ENCODE measurements at places on chromosomes 2 and 18. TPM values are rescaled to one million over a fixed set of nuclear protein-coding genes. Genes with fewer than 3 reads are reported as not detected.

Gene DSG1
- total RNA-seq, result not detected

Gene TSGA10
- 13.7 TPM for total RNA-seq

DNA sequence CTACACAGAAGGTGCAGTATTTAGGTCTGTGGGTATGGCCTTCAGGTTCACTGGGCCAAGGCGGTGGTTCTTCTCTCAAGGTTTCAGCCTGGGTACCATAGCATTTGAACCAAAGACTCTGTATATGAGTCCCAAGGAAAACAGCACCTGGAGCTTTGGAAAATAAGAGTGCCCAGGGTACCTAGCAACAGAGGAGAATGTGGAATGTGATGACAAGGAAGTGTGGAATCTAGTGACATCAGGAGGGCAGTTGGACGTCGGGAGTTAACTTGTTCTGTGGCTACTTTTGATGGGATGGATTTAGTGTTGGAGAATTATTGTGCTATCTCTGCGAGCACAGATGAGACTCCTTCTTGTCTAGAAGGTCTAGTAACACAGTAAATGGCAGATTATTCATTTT lies 201.2 kb downstream of the NOL4 start:
- H3K27me3 ChIP-seq, result no peaks in the 10 kb centered on the region
- peaks cover 20% of the 10 kb centered on the region for H3K4me1 ChIP-seq
- DNase-seq, result no peak
- no peak overlapping the region for H3K27ac ChIP-seq
- H3K4me3 ChIP-seq, result no peak overlapping the region

DNA sequence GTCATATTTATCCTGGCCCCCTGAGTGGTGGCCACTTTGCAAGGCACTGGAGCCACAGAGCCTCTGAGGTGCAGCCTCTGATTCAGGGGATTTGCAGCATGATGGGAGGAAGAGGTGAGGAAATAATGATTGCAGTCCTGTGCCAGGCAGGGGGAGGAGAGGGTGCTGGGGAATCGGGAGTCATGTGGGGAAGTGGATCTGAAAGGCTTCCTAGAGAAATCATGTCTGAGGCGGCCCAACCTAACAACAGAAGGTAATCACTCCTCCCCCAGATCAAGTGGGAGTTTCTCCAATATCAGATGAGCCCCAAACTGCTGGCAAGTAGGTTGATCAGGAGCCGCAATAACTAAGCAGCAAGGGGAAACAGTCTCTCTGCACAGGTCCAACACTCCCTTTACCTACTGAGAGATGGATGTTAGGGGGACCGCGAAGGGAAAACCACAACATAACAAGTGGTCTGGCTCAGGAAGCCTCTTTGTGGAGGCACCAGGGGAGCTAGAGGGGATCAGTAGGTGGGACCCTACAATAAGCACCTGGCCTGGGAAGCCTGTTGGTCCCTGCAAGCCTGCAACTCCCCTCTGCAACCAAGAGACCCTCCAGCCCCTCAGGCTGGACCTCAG lies 71.8 kb upstream of the NPAS2 start:
- H3K4me1 ChIP-seq, result no peaks in the 10 kb centered on the region
- DNase-seq, result no peak
- H3K27ac ChIP-seq, result no peak overlapping the region
- no peaks in the 10 kb centered on the region for H3K27me3 ChIP-seq
- no peaks in the 10 kb centered on the region for H3K36me3 ChIP-seq

DNA sequence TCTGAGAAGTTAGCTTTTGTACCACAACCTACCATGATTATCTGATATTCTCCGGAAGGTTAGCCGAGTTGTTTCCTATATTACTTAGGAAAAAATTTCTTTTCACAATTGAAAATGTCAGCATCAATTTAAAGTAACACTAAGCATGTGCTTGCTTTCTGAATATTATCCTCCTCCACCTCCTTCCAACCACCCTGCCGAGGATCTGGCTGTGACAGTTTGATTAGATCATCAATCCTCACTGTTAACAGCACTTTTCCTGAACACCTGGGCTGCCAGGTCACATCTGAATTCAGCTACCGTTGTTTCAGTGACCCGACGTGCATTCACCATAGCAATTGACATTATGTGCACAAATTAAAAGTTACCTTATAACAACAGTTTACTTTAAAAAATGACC lies 207.0 kb downstream of the ZNF407 start:
- no peak overlapping the region for H3K4me3 ChIP-seq
- H3K27ac ChIP-seq, result no peak overlapping the region
- no peaks in the 10 kb centered on the region for H3K27me3 ChIP-seq
- DNase-seq, result no peak
- H3K36me3 ChIP-seq, result no peaks in the 10 kb centered on the region
- peaks cover 12% of the 10 kb centered on the region for H3K4me1 ChIP-seq

- H3K36me3 ChIP-seq, result no peaks in the 10 kb centered on the region
- no peak overlapping the region for H3K4me3 ChIP-seq
- H3K27me3 ChIP-seq, result no peaks in the 10 kb centered on the region
- H3K27ac ChIP-seq, result no peak overlapping the region
- no peak for DNase-seq
Observed at GRCh38 chr2:73128841-73129535, 16.2 kb upstream of the RAB11FIP5 start.

GRCh38 chr2:107932979-107933378 lies 53.3 kb upstream of the SLC5A7 start:
- no peaks in the 10 kb centered on the region for H3K36me3 ChIP-seq
- no peak overlapping the region for H3K4me3 ChIP-seq
- no peak for DNase-seq

DNA sequence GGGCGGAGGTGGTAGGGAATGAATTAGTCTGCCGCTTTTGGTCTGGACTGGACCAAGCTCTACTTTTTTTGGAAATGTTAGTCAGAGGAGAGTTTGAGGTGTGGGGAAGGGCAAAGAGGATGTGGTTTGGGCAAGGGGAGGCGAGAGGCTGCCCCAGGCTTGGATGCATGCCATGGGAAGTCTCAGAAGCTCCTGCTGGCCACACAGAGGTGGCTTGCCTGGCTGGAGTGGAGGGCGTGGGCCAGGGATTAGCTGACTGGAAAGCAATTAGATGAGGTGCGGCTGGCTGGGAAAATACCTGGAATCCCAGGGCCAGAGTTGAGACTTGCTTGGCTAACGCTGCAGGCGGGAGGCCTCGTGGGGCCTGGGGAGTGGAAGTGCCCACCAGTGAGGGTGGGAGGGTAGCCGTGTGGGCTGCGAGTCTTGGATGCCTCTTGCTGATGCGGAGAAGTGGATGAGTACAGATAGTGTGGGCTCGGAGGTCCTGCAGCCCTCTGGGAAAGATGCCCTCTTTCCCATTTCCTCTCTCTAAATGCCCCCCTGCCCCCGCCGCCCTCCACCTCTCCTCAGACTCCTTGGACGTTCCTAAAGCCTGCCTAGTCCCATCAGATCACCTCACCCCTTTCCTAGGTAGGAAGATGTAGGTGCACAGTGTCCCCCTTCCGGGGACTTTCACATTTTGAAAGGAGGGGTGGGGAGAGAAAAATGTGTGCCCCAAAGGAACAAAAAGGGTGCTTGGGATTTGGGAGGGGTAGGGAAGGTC lies 117.6 kb downstream of the SMAD7 start:
- H3K27ac ChIP-seq, result no peak overlapping the region
- H3K4me1 ChIP-seq, result peaks cover 20% of the 10 kb centered on the region
- H3K4me3 ChIP-seq, result no peak overlapping the region
- H3K27me3 ChIP-seq, result no peaks in the 10 kb centered on the region
- peak; percentile 74 for DNase-seq
- H3K36me3 ChIP-seq, result no peaks in the 10 kb centered on the region

DNA sequence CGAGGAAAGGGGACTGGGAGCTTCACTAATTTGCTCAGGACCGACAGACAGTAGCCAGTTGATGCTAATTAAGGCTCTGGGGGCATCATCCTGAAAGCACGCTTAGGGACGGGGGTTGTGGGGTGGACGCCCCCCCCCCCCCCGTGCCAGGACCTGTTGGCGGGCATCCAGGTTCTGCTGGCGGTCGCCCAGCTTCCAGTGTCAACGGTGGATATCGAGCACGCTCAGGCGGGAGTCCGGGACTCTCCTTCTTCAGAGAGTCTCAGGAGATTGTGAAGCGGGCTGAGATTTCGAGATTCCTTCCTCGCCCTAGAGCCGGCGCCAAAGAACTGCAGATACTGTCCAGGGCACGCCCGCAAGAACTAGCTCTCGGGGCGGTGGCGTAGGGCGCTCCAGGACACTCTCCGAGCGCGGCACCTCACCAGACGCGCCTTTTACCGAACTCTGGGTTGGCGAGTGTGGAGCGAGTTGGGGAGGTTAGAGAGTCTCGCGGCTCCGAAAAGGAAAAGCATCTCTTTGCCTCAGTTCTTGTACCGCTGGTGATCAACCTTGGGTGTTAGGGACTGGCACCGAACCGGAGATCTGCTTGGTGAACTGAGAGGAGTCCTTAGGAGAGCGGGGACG lies 5.6 kb downstream of the RAX start:
- DNase-seq, result no peak
- H3K27me3 ChIP-seq, result peaks cover 100% of the 10 kb centered on the region
- H3K4me1 ChIP-seq, result peaks cover 20% of the 10 kb centered on the region
- H3K27ac ChIP-seq, result no peak overlapping the region

- H3K4me3 ChIP-seq, result no peak overlapping the region
- H3K27me3 ChIP-seq, result no peaks in the 10 kb centered on the region
- no peak overlapping the region for H3K27ac ChIP-seq
Observed at GRCh38 chr2:197839327-197839726, 34.9 kb downstream of the PLCL1 start.

DNA sequence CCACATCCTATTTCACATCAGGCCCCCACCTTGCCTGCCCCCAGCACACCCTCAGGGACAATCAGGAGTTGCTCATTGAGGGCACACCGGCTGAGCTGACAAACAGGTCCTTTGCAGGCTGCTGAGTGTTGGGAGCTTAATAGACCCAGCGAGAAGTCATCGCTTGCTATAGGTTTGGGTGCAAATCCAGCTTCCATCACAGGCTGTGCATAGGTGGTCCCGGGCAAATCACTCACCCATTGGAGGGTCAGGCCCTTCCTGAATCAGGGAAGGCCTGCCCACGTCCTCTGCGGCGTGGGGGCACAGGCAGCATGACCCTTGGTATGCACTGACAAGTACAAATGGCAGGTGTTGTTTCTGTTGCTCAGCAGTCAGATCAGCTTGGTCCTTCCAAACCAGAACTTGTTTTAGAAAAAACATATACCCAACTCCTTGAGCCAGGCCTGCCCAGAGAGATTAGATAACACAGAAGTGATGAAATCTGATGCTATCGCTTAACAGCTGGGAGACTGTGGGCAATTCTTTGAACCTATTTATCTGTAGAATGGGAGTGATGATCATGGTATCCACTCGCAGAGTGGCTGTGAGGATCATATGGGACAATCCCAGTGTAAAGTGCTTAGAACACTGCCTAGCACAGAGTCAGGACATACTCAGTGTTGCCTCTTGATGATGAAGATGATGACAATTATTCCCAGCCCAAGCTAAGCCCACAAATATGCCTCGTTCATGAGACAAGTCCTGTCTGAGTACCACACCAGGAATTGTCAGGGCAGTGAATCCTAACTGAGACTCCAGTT lies 34.9 kb downstream of the SMAD7 start:
- H3K27ac ChIP-seq, result no peak overlapping the region
- no peak for DNase-seq
- no peaks in the 10 kb centered on the region for H3K4me1 ChIP-seq
- no peak overlapping the region for H3K4me3 ChIP-seq

GRCh38 chr2:219459460-219460311 lies 25.0 kb downstream of the SPEG start:
- peaks cover 6% of the 10 kb centered on the region for H3K4me1 ChIP-seq
- peak; percentile 53 for DNase-seq
- no peaks in the 10 kb centered on the region for H3K27me3 ChIP-seq

All from transverse colon (tissue), 4 donors.